ENCODE measurements at places on chromosomes 1 and 21. TPM values are rescaled to one million over a fixed set of nuclear protein-coding genes. Genes with fewer than 3 reads are reported as not detected.

- no peak for DNase-seq
Measured at GRCh38 chr21:45867041-45867666, 114.4 kb upstream of the COL6A1 start.

The CATSPERE gene
- polyA plus RNA-seq: 0.91 TPM

DNA sequence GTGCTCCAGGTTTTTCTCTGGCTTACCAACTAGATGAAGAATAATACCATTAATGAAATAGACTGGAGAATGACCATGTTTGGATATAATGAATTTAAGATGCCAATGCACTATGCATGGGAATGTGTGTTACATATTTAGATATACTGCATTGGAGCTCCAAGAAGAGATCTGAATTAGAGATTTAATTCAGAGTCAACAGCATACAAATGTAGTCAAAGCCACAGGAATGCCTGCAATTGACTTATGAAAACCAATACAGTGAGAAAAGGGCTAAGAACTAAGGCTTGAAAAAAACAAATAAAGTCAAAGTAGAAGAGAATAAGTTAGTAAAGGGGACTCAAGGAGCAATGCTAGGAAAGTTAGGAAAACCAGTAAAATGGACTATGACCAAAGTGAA is 59.1 kb downstream of the USP24 start:
- DNase-seq: no peak

The UBR4 gene
- polyA plus RNA-seq: 90.8 TPM

GRCh38 chr1:180851995-180852887 is 60.5 kb upstream of the KIAA1614 start:
- DNase-seq: no peak

DNA sequence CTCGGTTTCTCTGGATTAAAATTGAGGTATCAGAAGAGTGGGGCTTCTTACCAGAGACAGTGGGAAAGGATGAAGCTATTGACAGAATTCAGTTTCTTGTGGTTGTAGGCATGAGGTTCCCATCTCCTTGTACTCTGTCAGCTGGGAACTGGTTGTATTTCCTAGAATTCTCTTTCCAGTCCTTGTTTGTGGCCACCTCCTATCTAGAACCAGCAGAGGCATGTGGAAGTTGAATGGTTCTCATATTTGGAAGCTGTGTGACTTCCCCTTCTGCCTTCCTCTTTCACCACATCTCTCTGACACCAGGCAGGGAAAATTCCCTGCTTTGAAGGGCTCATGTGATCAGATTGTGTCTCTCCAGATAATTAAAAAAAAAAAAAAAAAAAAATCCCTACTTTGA is 457.7 kb upstream of the ADAMTS5 start:
- DNase-seq: no peak

The RGS8 gene
- polyA plus RNA-seq: 0.03 TPM

DNA sequence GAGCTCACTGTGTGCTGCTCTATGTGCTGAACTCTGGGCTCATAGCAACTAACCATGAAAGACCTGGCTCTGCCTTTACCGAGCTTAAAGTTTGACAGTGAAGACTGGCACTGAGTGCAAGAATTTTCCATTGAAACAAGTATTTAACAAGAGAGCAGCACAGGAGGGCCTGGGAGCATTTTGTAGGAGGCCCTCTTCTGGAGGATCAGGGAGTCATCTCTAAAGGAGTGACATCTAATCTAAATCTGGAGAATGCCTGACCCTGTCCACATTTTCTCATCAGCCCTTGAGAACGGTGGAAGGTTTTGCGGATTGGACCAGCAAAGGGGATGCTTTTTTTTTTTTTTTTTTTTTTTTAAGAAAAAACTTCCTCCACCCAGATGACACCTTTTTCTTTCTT is 150.8 kb downstream of the ROR1 start:
- no peak for DNase-seq

The CLCA2 gene
- 0.21 TPM for polyA plus RNA-seq

- no peak for DNase-seq
Measured at GRCh38 chr1:218492874-218493273, 147.7 kb downstream of the TGFB2 start.

The ARMH1 gene
- polyA plus RNA-seq: 5.1 TPM

The CCDC24 gene
- 16.9 TPM for polyA plus RNA-seq

The CHI3L1 gene
- polyA plus RNA-seq: 1.6 TPM

- DNase-seq: no peak
Measured at GRCh38 chr1:27569088-27569460, 34.9 kb downstream of the AHDC1 start.

The EXO1 gene
- polyA plus RNA-seq: 18.5 TPM

- no peak for DNase-seq
Measured at GRCh38 chr1:94000510-94001282, 91.5 kb upstream of the GCLM start.

DNA sequence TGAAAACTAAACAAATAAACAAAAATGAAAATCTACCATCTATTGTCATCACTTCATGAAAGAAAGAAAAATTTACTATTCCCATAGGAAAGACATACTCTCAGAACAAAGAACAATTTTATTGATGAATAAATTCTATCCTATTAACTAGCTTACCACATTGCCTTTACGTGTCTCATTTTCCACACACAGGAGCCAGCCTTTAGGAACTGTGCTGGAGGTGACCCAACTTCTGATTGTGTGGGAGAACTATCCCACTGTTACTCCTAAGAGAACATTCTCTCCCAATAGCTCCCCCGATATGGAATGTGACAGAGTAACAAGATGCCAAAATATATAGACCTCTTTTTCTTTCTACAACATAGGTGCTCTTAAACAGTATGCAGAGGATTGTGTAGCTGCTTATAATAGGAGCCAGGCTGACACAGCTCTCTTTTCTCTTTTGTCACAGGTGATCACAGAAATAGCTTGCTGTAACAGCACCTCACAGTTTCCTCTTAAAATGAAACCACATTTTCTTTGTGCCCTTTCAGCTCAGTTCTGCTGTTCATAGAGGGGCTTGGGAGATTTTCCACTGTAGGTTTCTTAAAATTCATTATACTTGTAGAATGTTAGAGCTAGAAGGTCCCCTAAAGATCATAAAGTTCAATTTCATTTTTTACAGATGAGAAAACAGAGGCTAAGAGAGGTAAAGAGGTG is 35.5 kb downstream of the C21orf91 start:
- no peak for DNase-seq

The GNAT2 gene
- polyA plus RNA-seq: not detected
